Epithelial cell of proximal tubule (primary cell): ENCODE measurements at places on chromosomes 11 and 22. TPM values are rescaled to one million over a fixed set of nuclear protein-coding genes. Genes with fewer than 3 reads are reported as not detected.

Gene TRIM49
- total RNA-seq: not detected in 2 replicates

Gene GUCY1A2
- 0.06 and 0.22 TPM in 2 replicates for total RNA-seq

Gene MEI1
- total RNA-seq: 0.14 and 0.35 TPM in 2 replicates

Gene RCOR2
- total RNA-seq: 3.1 and 4.8 TPM in 2 replicates

Gene KRTAP5-1
- not detected in 2 replicates for total RNA-seq

Gene KLHDC7B
- 0.07 TPM in 1 of 2 replicates, not detected in the other for total RNA-seq

Gene OR52A1
- not detected in 2 replicates for total RNA-seq

Gene SCGB1D4
- not detected in 2 replicates for total RNA-seq

Gene OR51B4
- not detected in 2 replicates for total RNA-seq

Gene USP2
- total RNA-seq: 0.63 and 1.1 TPM in 2 replicates

Gene CCDC157
- 2.2 and 5.0 TPM in 2 replicates for total RNA-seq

Gene OR5B2
- not detected in 2 replicates for total RNA-seq

Gene ZNRF3
- total RNA-seq: 12.2 and 15.6 TPM in 2 replicates

Gene JOSD1
- 70.9 and 89.6 TPM in 2 replicates for total RNA-seq

Gene IGLL1
- not detected in 2 replicates for total RNA-seq

Gene CRACR2B
- total RNA-seq: 21.0 and 55.7 TPM in 2 replicates

Gene APOBEC3G
- 5.5 and 6.9 TPM in 2 replicates for total RNA-seq

Gene OOSP2
- total RNA-seq: not detected in 2 replicates

Gene SRRD
- total RNA-seq: 17.1 and 34.1 TPM in 2 replicates

Gene FAM180B
- total RNA-seq: not detected in 2 replicates

Gene SNX19
- total RNA-seq: 37.8 and 43.5 TPM in 2 replicates

Gene ANO9
- 7.7 and 20.1 TPM in 2 replicates for total RNA-seq

Gene SLC22A25
- total RNA-seq: not detected in 2 replicates

Gene SLC16A8
- 0.06 and 0.65 TPM in 2 replicates for total RNA-seq

Gene MRGPRX2
- total RNA-seq: not detected in 2 replicates

Gene CCDC117
- 17.1 and 20.9 TPM in 2 replicates for total RNA-seq

Gene TTC36
- total RNA-seq: 1.6 TPM in 1 of 2 replicates, not detected in the other

Gene SLCO2B1
- 0.14 and 0.23 TPM in 2 replicates for total RNA-seq

Gene DEPDC5
- total RNA-seq: 5.4 and 10.3 TPM in 2 replicates

Gene DCHS1
- 1.2 and 1.8 TPM in 2 replicates for total RNA-seq

Gene DCDC1
- total RNA-seq: 0.12 and 0.22 TPM in 2 replicates

Gene APOA1
- total RNA-seq: not detected in 2 replicates

Gene MFRP
- total RNA-seq: not detected in 2 replicates

Gene ALDH3B2
- total RNA-seq: 0.51 TPM in 1 of 2 replicates, not detected in the other

Gene MARK2
- total RNA-seq: 33.6 and 36.2 TPM in 2 replicates

Gene DKK3
- total RNA-seq: 54.5 and 133 TPM in 2 replicates

Gene ASCL2
- total RNA-seq: 0.12 TPM in 1 of 2 replicates, not detected in the other

Gene ANGPTL5
- total RNA-seq: not detected in 2 replicates

Gene BTBD18
- total RNA-seq: not detected in 2 replicates

Gene APOBEC3A
- 0.12 and 0.43 TPM in 2 replicates for total RNA-seq

Gene TAGLN
- 470 and 583 TPM in 2 replicates for total RNA-seq

Gene DENND6B
- 1.2 and 4.4 TPM in 2 replicates for total RNA-seq

Gene DERL3
- 0.12 and 2.3 TPM in 2 replicates for total RNA-seq

Gene NRGN
- 2.7 and 5.8 TPM in 2 replicates for total RNA-seq

Gene PANX3
- not detected in 2 replicates for total RNA-seq

Gene KCNQ1
- total RNA-seq: 0.46 and 1.4 TPM in 2 replicates
